ENCODE measurements at places on chromosomes 6 and 20. TPM values are rescaled to one million over a fixed set of nuclear protein-coding genes. Genes with fewer than 3 reads are reported as not detected.
A peak's percentile ranks its signal among the peaks of the same experiment; 100 is the strongest.

C6orf141 gene
- 31.6 TPM for total RNA-seq

DNA sequence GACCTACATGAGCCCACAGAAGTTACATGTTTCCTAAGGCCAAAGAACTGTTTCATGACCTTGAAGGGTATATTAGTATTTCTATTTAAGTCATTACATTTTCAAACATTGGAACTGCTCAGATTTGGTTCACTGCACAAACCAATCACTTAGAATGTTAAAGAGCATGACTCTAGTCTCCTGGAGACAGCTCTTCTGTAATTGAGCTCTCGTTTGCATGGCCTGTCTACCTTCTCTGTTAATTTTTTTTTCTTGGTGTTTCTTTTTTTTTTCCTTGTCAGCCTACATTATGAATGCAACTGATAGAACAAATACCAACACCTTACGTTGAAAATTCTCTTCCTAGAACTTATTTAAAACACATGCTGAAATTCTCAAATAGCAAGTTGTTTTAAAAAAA lies 860.2 kb upstream of the MAP3K7 start:
- no peak for DNase-seq

DNA sequence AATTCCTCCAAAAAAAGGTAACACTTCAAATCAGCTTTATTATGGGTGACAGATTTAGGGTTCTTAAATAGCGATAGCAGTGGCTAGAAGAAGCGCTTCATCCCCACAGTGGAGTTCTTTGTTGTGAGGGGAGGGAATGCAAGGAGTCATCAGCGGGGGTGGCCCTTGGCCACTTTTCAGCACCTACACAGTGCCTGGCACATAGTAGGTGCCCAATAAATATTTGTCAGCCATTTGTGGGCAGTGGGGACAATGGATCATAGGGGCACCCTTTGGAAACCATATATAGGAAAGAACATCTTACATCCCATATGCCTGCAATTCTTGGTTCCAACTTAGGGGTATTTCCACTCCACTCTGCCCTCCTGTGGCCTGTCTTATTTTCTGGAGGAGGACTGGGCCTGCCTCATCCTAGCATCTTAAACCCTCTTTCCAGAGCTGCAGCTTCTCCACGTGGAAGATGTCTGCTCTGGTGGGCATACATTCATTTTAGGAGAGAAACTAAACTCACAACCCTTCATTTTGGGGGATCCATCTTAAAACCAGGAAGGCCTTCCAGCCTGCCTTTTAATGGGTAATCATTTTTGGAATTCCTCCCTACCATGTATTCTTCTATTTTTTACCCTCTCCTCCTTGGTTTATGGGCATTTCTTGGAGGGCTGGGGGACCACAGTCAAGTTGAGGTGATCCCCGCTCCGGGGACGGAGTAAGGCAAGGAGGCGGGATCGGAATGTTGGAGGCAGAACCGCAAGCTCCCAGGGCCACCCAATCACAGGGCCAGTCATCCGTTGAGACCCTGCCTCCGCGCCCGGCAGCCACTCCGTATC lies 2.6 kb upstream of the GPSM3 start:
- peak; percentile 57 for DNase-seq

DNA sequence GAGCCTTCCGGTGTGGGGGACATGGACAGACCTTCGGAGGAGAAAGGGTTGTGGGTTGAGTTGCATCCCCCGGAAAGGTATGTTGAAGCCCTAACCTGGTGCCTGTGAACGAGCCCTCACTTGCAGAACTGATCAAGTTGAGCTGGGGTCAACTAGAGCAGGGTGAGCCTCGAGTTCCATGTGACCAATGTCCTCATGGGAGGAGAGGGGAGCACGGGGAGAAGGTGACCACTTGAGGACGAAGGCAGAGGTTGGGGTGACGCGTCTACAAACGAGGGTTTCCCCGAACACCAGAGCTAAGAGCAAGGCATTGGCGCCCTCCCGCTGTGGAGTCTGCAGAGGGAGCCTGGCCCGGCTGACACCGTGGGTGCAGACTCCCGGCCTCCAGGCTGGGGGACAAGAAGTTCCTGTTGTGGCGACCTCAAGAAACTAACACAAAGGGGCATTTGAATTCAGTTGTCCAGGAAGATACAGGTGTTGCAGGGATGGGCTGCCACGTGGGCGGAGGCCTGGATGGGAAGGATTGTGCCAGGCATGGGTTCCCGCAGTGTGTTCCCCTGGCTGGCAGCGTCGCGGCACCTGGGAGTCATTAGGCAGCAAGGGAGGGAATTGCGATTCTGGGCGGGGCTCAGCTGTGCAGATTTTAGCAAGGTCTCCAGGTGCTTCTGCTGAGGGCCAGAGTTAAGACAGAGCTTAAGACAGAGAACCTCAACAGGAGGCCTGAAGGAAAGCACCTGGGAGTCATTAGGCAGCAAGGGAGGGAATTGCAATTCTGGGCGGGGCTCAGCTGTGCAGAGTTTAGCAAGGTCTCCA lies 20.4 kb upstream of the UNC93A start:
- DNase-seq = no peak

DNA sequence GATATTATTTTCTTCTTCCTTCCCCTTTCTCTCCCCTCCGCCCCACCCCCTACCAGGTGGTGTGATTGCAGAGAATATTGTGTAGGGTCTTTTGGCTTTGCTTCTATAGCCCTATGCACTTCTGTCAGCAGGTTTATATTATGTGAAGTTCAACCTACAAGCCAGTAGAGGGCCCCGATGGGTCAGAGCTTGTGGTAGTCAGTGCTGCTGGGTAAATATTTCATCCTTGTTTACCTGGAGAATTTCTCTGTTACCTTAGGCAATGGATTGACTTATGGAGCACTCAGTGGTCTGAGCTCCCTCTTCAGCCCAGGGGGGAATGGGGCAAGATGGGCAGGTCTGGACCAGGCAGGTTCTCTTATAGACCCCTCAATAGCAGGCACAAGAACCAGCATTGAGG lies 720.9 kb downstream of the GRIK2 start:
- peak; percentile 6 for DNase-seq

GRCh38 chr20:34305333-34306230 lies 2.4 kb upstream of the AHCY start:
- no peak for DNase-seq

- no peak for DNase-seq
Observed at GRCh38 chr20:24694727-24695528, 225.5 kb downstream of the SYNDIG1 start.

DNA sequence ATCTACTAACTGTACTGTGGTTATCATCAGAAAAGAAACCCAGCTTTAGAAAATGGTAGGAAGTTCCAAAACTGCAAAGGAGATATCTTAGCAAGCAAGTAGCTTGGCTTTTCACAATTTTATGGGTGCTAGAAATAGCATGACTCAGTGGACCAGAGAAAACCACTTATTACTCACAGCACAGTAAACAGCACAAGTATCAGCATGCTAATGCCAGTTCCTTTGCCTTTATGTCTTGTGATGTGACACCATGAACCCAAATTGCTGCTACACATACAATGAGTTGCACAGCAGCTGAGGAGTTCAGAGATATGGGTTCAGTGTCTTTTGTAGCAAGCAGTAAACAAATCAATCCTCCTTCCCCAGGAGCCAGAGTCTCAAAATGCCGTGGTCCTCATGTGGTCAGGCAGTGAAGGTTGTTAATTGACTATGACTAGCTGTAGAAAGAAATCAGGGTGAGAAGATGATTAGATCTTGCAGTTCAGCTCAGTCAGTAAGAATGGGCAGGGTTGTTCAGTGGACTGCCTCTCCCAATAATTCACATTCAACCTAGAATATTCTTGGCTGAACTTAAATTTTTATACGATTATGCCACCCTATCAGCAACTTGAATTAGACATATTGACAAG lies 73.3 kb downstream of the OPRM1 start:
- DNase-seq = no peak

DNA sequence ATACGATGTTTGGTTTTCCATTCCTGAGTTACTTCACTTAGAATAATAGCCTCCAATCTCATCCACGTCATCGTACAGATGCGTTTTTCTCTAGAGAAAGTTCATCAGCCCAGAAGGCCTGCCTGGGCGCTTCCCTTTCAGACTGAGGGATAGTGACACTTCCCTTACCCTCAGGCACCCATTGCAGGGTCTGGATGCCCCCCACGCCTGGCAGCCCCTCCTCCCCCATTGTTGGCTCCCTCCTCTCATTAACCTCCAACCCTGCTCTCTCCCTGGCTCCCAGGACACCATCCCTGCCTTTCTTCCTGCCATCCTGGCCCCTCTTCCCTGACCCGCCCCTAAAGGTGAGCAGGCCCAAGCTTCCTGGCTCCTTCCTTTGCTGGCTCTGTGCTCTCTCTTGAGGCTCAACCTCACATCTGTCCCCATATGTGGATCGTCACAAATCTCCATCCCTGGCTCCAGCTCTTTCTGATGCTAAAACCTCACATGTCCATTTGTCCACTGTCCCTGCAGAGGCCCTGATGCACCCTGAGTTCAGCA lies 145.2 kb downstream of the SYCP2 start:
- DNase-seq = no peak

DNA sequence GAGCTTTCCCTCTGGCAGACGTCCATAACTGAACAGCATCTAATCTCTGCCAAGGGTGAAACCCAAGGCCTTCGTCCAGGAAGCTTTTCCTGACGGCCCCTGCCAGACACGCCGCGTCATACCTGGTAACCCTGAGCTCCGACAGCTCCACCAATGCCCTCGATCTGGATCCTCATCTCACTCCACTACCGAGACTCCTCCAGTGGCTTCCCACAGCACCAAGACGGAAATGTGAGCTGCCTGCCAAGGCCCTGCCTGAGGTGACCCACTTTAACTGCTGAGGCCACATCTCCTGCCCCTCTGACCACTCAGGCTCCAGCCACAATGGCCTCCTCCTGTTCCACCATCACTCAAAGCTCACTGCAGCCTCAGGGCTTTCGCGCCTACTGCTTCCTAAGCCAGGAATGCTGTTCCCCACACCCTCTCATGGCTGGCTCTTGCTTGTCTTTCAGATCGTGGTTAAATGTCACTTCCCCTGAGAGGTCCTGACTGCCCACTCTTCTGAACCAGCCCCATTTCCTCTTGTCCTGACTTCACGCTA lies 143.2 kb downstream of the PREX1 start:
- DNase-seq = no peak
